RWPE2 (cell line): ENCODE measurements at places on chromosomes 3 and 15.

DNA sequence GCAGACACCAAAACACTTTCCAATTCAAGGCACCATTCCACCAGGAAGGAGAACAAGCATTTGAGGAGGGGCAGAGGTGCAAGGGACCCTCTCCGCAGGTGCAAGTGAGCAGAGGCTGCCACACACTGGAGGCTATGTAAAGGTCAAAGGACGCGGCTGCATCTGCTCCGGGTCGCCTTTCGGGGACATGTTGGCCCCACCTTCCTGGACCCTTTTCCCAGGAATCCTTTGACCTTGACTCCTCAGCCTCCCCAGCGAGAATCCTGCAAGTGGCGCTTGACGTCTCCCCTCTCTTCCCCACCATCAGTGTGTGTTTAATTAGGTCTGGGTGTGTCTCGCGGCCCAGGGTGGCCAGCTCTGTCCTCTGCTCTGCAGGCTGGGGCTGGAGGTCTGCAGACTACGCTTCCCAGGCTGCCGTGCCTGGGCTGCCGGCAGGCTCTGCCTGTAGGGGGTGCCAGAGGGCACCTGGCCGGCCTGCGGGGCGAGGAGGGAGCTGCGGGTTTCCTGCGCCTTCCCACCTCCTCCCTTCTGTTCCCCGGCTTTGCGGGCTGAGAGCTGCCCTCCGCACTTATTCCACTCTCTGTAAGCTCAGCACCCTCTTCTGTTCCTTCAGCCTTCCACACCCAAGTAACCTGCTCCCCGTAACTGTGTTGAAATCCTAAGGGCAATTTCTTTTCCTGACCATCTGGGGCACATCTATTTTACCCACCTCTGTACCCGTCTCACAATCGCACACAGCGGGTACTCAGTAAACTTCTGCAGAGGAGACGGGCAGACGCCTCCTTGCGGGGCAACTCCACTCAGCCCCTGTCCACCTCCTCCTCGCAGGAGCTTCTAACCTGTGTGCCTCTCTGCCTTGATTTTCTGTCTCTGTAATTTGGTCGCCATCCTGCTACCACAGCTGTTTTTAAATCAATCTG lies 129.8 kb downstream of the NSMCE3 start:
- H3K4me3 ChIP-seq, result no peak overlapping the region
- peak; percentile 52 for DNase-seq
- H3K36me3 ChIP-seq, result no peaks in the 10 kb centered on the region
- no peak overlapping the region for H3K27ac ChIP-seq
- H3K4me1 ChIP-seq, result peaks cover 8% of the 10 kb centered on the region
- H3K27me3 ChIP-seq, result no peaks in the 10 kb centered on the region

DNA sequence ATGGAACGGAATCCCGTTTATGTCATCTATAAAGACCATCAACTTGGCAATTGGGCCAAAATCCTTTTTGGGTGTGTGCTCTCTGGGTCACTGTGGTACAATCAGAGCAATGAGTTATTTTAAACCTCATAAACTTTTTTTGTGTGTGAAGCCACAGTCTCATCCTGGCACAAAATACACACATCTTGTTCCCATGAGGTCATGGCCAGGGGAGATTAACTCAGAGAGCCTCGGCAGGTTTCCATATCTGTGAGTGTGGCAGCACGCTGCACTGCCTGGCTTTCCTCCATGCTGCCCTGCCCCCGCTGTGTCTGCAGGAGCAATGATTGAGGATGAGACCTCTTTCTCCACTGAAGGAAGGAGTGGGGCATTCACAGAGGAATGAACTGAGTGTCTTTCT lies 54.0 kb upstream of the DLG1 start:
- H3K36me3 ChIP-seq, result no peaks in the 10 kb centered on the region
- H3K4me1 ChIP-seq, result no peaks in the 10 kb centered on the region
- H3K27me3 ChIP-seq, result no peaks in the 10 kb centered on the region

- DNase-seq, result no peak
- H3K4me1 ChIP-seq, result peaks cover 33% of the 10 kb centered on the region
- no peak overlapping the region for H3K27ac ChIP-seq
- no peaks in the 10 kb centered on the region for H3K27me3 ChIP-seq
Observed at GRCh38 chr3:153289334-153289808, 127.3 kb downstream of the RAP2B start.

DNA sequence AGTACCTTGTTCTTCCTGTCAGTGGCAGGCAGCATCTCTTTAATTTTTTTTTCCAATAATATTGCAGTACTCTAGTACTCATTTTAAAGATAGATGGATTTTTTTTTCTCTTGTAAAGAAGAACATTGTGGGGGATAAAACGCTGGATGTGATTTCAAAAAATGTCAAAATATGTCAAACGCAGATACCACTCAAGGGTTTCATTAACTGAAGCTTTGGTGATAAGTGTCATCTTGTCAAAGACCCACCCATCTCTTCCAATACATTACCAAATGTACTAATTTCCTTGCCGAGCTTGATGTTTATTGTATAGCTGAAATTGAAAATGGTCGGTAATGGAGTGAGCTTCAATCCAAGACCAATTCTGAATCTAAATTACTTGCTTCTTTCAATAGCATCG lies 332.4 kb upstream of the SOX2 start:
- DNase-seq, result no peak
- H3K27ac ChIP-seq, result no peak overlapping the region
- H3K4me3 ChIP-seq, result no peak overlapping the region
- no peaks in the 10 kb centered on the region for H3K27me3 ChIP-seq

DNA sequence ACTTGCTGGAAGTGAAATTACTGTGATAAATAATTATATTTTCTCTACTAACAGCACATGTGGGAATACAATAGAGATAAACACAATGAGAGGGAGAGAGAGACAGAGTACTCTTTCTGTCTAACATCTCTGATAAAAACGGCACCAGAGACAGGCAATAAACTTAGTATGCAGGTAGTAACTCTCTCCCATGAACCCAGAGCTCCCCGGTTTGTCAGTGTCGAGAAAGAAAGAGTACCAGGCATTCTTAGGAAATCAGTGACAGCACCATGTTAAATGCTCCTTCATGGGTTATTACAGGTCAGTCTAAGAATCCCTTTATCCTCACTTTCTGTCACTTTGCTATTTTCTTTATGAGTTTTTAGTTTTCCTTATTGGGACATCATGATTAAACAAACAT lies 110.7 kb upstream of the EPHA3 start:
- DNase-seq, result no peak
- H3K27me3 ChIP-seq, result no peaks in the 10 kb centered on the region
- no peak overlapping the region for H3K27ac ChIP-seq
- H3K36me3 ChIP-seq, result no peaks in the 10 kb centered on the region
- peaks cover 4% of the 10 kb centered on the region for H3K4me1 ChIP-seq

DNA sequence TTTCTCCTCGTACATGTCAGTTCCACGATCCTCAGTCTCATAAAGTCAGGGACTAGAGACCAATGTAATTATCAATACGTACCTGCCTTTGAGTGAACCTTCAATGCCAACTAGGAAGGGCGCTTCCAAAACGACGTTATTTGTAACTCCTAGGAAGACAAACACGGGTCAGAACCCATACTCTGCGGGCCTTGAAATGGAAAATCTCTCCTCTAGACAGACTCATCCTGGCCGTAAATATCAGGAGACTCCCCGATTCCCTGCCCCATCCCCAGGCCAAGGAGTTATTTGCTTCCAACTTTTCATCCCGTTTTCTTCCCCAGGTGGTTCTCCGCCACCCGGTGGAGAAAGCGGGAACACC lies 578 bp downstream of the OIP5 start:
- H3K4me1 ChIP-seq, result peaks cover 13% of the 10 kb centered on the region
- H3K4me3 ChIP-seq, result peak overlapping the region; percentile 82
- H3K27me3 ChIP-seq, result no peaks in the 10 kb centered on the region
- DNase-seq, result no peak

GRCh38 chr3:117059067-117059955 lies 349.7 kb downstream of the TUSC7 start:
- no peaks in the 10 kb centered on the region for H3K4me1 ChIP-seq
- H3K27me3 ChIP-seq, result peaks cover 7% of the 10 kb centered on the region
- H3K27ac ChIP-seq, result no peak overlapping the region
- DNase-seq, result no peak

- H3K4me3 ChIP-seq, result no peak overlapping the region
- H3K27ac ChIP-seq, result no peak overlapping the region
- no peaks in the 10 kb centered on the region for H3K36me3 ChIP-seq
- H3K27me3 ChIP-seq, result no peaks in the 10 kb centered on the region
Observed at GRCh38 chr3:114214542-114215341, 22.6 kb downstream of the ZNF80 start.

DNA sequence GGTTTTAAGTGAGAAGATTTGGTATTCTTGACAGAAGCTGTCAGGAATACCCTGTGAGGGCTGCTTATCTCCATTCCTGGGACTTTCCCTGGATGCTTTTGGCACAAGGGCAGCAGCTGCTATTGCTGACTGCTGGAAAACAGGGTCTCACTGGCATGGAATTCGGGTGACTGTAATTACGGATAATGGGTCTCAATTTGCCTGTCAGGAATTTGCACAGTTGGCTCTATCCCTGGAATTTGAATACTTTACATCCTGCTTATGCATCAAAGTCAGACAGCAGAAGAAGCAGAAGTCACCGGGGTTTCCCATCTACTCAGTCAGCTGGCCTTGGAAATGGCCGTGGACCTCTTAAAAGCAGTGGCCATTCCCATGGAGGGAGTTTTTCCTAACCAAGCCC lies 25.9 kb upstream of the AKAP13 start:
- no peaks in the 10 kb centered on the region for H3K36me3 ChIP-seq
- no peak overlapping the region for H3K4me3 ChIP-seq
- DNase-seq, result no peak
- H3K27ac ChIP-seq, result no peak overlapping the region
- H3K4me1 ChIP-seq, result peaks cover 20% of the 10 kb centered on the region

GRCh38 chr3:151440940-151441339 lies 19.9 kb downstream of the IGSF10 start:
- H3K4me3 ChIP-seq, result no peak overlapping the region
- no peaks in the 10 kb centered on the region for H3K36me3 ChIP-seq
- no peaks in the 10 kb centered on the region for H3K27me3 ChIP-seq
- DNase-seq, result no peak
- peaks cover 6% of the 10 kb centered on the region for H3K4me1 ChIP-seq
- no peak overlapping the region for H3K27ac ChIP-seq

GRCh38 chr15:40108061-40108854 lies 421 bp downstream of the BMF start:
- peak overlapping the region; percentile 56 for H3K4me3 ChIP-seq
- no peak overlapping the region for H3K27ac ChIP-seq
- peaks cover 31% of the 10 kb centered on the region for H3K4me1 ChIP-seq
- DNase-seq, result no peak
- H3K27me3 ChIP-seq, result no peaks in the 10 kb centered on the region

DNA sequence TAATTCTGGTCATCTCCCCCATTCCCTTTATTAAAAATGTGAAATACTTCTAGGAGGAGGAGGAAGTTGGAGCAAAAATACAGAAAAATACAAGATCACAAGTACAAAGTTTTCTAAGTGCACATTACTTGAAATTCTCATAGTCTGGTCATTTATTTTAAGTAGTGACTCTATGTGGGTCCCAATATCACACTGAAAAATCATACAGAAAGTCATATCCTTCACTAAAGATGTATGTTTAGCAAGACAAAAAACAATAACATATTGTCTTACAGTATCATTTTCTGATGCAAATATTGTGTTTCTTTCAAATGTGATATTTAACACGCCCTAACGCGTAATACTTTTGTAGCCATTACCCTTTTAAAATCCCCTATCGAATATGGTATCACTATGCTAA lies 2.5 kb downstream of the ALDH1A2 start:
- H3K4me1 ChIP-seq, result no peaks in the 10 kb centered on the region
- H3K4me3 ChIP-seq, result no peak overlapping the region
- no peaks in the 10 kb centered on the region for H3K36me3 ChIP-seq
- H3K27me3 ChIP-seq, result peaks cover 21% of the 10 kb centered on the region

- no peaks in the 10 kb centered on the region for H3K27me3 ChIP-seq
- peaks cover 3% of the 10 kb centered on the region for H3K4me1 ChIP-seq
- no peak for DNase-seq
- H3K27ac ChIP-seq, result no peak overlapping the region
- no peak overlapping the region for H3K4me3 ChIP-seq
Observed at GRCh38 chr15:55108858-55109518, 87.8 kb downstream of the RSL24D1 start.

DNA sequence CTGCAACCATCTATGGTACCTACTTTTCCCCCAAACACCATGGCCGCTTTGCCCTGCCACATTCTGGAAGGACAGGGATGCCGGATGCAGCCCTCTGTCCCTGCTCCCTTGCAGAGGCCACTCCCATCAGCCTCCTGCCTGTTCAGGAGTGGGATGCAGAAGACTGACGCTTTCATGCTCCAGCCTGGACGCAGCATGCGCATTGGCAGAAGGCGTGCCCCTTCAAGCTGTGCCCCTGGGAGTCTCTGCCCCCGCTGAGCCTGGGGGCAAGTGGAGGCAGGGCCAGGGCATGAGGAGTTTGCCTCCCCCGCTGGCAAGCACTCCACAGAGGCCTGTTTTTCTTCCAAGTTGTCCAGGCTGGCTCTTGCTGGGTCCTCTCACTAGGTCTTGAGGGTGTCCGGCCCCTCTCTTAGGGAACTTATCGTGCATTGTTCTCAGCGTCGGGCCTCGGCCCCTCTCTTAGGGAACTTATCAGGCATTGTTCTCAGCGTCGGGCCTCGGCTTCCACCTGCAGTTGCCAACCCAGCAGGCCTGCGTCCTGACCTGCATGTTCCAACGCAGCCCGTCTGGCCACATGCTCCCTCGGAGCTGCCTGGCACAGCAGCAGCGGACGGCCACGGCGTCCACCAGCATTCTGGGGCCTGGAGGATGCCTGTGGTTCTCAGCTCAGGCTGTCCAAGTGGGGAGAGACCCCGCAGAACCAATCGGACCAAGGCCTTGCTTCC lies 14.6 kb upstream of the SNRPA1 start:
- no peak overlapping the region for H3K27ac ChIP-seq
- H3K4me1 ChIP-seq, result no peaks in the 10 kb centered on the region
- no peaks in the 10 kb centered on the region for H3K36me3 ChIP-seq
- peak; percentile 72 for DNase-seq
- no peak overlapping the region for H3K4me3 ChIP-seq
- H3K27me3 ChIP-seq, result no peaks in the 10 kb centered on the region

DNA sequence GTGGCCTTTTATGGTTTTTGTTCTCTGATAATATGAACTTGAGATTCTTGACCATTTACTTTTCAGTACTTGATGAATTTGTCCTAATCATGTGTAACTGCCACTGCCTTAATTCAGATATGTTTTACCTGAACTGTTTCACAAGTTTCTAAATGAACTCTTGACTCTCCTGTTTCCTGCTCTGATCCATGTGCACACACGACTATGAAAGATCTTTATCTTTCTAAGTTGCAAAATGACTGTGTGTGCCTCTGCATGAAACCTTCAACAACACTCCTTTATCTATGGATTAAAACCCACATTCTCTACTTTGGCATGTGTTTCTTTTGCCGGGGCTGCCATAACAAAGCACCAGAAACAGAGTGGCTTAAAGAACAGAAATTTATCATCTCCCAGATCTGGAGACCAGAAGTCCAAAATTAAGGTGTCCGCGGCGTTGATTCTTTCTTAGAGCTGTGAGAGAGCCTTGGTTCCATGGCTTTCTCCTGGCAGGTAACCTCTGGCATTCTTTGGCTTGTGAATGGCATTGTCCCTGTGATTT lies 275.0 kb downstream of the ADAMTSL3 start:
- no peaks in the 10 kb centered on the region for H3K27me3 ChIP-seq
- H3K4me1 ChIP-seq, result peaks cover 3% of the 10 kb centered on the region
- no peaks in the 10 kb centered on the region for H3K36me3 ChIP-seq
- DNase-seq, result no peak
